Foreskin keratinocyte (primary cell): ENCODE measurements at places on chromosomes 3 and 15. TPM values are rescaled to one million over a fixed set of nuclear protein-coding genes. Genes with fewer than 3 reads are reported as not detected.

Gene TNNC1
- total RNA-seq, result not detected in 2 replicates

Gene SOX2
- total RNA-seq, result 0.07 and 0.32 TPM in 2 replicates

Gene PRICKLE2
- total RNA-seq, result 6.3 and 8.4 TPM in 2 replicates

Gene SNAPC5
- 14.2 and 18.0 TPM in 2 replicates for total RNA-seq

Gene SACM1L
- 27.9 and 30.8 TPM in 2 replicates for total RNA-seq

Gene GREM1
- 0.04 and 0.10 TPM in 2 replicates for total RNA-seq

Gene GPR87
- total RNA-seq, result 58.3 and 62.8 TPM in 2 replicates

Gene CCR8
- total RNA-seq, result not detected in 2 replicates

Gene CADPS
- total RNA-seq, result 0.11 and 0.41 TPM in 2 replicates

Gene GPR156
- total RNA-seq, result 0.35 and 0.54 TPM in 2 replicates

Gene COL6A5
- not detected in 2 replicates for total RNA-seq

Gene MORC1
- total RNA-seq, result not detected in 2 replicates

Gene SUCNR1
- total RNA-seq, result not detected in 2 replicates

Gene DNAH12
- total RNA-seq, result under 0.01 TPM in 1 of 2 replicates, not detected in the other

Gene CCDC54
- not detected in 2 replicates for total RNA-seq

Gene SLC28A1
- total RNA-seq, result not detected in 2 replicates

Gene POTEB3
- total RNA-seq, result not detected in 2 replicates

Gene AMIGO3
- total RNA-seq, result not detected in 2 replicates

Gene RNF7
- 81.6 and 86.2 TPM in 2 replicates for total RNA-seq

Gene HACL1
- total RNA-seq, result 16.3 and 18.4 TPM in 2 replicates

Gene FGD5
- not detected in 2 replicates for total RNA-seq

Gene INKA1
- 18.2 and 20.1 TPM in 2 replicates for total RNA-seq

Gene FSIP1
- total RNA-seq, result 0.58 and 0.63 TPM in 2 replicates

Gene CNBP
- total RNA-seq, result 330 and 340 TPM in 2 replicates

Gene MCF2L2
- total RNA-seq, result 0.14 and 0.25 TPM in 2 replicates

Gene RTP2
- total RNA-seq, result not detected in 2 replicates

Gene CALML4
- 4.3 and 4.4 TPM in 2 replicates for total RNA-seq

Gene BTBD1
- total RNA-seq, result 47.9 and 48.4 TPM in 2 replicates

Gene SENP2
- total RNA-seq, result 30.7 and 33.4 TPM in 2 replicates

Gene PLA1A
- total RNA-seq, result not detected in 2 replicates
